ENCODE measurements at places on chromosomes 3 and 15.

GRCh38 chr3:171790898-171791691 lies 19.2 kb downstream of the PLD1 start:
- peak; percentile 68 for DNase-seq

DNA sequence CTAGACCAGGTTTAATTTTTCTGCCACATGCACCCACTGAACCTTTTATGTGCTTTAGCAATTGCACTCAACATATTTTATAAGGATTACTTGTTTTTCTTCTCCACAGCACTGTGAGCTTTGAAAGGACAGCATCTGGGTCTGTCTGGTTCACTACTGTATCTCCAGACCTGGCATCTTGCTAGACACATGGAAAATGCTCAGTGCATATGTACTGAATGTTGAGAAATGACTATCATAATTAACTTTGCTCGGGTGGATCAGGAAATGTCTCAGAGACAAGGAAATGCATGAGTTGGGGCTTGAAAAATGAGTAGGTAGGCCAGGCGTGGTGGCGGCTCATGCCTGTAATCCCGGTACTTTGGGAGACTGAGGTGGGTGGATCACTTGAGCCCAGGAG lies 40.2 kb downstream of the DOCK3 start:
- no peak for DNase-seq

- no peak for DNase-seq
These were observed 44.2 kb upstream of the ATG7 start for GRCh38 chr3:11228041-11228440.

DNA sequence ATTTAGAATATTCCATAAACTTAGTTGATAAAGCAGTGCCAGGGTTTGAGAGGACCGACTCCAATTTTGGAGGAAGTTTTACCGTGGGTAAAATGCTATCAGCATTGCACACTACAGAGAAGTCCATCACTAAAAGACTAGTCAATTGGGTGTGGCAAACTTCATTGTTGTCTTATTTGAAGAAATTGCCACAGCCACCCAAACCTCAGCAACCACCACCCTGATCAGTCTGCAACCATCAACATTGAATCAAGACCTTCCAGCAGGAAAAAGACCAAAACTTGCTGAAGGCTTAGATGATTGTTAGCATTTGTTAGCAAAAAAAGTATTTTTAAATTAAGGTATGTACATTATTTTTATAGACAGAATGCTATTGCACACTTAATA lies 60.5 kb downstream of the KLF13 start:
- DNase-seq, result no peak

- no peak for DNase-seq
These were observed 209.9 kb upstream of the CNTN3 start for GRCh38 chr3:74824366-74824765.

- DNase-seq, result no peak
These were observed 34.2 kb downstream of the MAGEF1 start for GRCh38 chr3:184677344-184678316.

DNA sequence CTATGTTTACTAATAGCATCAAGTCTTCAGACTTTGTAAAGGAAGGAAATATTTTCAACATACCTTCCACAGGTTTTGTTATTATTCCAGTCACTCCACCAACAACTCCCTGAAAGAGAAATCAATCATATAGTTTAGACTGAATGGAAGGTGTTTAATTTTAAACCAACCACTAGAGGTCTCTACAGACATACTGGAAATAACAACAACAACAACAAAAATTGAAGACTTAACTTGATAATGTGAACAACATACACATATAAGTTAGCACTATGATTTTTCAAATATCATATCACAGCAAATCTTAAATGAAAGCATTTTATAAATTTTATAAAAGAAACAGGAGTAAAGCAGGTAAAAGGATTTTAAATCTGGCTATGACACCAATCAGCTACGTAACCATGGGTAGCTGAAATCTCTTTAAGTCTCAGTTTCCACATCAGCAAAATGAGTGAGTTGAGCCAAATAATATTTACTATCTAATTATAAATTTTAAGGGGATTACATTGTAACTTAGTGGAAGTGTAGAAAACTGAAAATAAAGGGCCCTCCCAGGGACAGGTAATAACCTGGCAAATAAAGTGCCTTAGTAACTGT lies 188.2 kb downstream of the VPS13C start:
- peak; percentile 45 for DNase-seq

DNA sequence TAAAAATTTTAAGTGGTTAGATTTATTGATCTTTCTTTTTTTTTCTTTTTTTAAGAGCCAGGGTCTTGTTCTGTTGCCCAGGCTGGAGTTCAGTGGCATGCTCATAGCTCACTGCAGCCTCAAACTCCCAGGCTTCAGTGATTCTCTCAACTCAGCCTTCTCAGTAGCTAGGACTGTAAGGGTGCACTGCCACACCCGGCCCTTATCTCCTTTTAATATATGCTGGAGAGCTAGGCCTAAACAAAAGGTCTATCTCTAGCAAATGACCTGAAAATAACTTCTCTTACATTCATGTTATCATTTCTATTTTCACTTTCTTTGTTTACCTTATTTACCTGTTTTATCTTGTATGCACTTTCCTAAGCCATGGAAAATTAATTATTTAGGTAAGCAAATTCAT lies 35.2 kb upstream of the MELTF start:
- no peak for DNase-seq

- no peak for DNase-seq
These were observed 127.4 kb downstream of the TIGIT start for GRCh38 chr3:114421204-114421603.

- DNase-seq, result no peak
These were observed 7.4 kb upstream of the HGD start for GRCh38 chr3:120689395-120689794.

- peak; percentile 64 for DNase-seq
These were observed 4.1 kb downstream of the FBN1 start for GRCh38 chr15:48641416-48641815.

GRCh38 chr3:156795890-156796481 lies 30.2 kb upstream of the LEKR1 start:
- no peak for DNase-seq

DNA sequence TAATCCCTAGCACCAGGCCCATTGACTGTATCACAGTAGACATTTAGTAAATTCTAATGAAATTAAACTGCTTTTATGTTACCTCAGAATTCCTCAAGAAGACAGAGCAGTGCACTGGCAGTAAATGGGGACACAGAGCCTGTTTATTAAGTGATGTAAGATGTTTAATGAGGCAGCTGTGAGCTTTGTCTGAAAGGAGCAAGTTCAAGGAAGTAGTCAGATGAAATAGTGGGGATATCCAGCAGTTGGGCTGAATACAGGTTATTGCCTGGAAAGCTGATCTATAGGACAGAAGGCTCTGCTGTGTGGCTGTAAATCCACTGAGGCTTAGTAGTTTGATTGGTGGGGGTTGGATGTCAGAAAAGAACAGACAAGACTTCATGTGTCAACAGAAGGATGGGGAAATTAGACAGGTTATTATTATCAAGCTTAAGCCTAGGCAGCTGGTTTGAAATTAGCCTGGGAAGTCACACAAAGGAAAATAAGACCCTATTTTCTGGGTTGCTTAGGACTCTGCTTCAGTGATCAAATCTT lies 62.2 kb downstream of the PFN2 start:
- DNase-seq, result no peak

DNA sequence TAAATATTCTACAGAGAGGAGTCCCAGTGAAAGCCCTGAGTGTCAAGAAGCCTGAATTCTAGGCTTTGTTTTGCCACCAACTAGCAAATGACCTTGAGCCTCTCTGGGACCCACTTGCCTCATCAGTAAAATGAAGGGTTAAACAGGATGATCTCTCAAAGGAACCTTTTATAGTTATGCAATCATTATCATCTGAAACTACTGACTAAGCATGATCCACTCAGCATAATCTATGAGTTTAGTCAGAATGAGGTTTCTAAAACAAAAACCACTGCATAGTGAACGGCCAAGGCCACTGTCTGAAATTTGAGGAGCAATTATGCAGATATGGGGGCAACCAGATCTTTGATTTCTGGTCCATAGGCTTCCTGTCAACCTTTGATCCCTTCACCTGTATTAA lies 319.0 kb downstream of the MECOM start:
- DNase-seq, result peak; percentile 34

- peak; percentile 38 for DNase-seq
These were observed 45.7 kb downstream of the EHHADH start for GRCh38 chr3:185207931-185208746.

DNA sequence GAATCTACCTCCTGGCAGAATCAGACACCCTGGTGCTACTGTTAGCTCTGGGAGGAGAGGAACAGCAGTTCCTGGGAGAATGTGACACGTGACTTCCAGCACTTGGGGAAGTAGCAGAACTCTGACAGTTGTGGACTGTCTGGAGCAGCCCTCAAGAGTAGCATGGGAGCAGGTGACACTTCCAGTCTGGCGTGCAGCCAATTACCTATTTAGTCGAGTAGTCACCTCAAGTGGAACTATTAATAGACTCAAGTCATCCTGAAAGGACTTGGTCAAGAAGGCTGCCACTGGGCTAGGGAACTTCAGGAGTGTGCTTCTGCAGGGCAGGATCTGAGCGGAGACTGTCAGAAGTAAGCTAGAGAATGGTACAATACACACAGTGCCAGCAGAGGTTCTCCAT lies 62.3 kb downstream of the MTHFS start:
- no peak for DNase-seq

DNA sequence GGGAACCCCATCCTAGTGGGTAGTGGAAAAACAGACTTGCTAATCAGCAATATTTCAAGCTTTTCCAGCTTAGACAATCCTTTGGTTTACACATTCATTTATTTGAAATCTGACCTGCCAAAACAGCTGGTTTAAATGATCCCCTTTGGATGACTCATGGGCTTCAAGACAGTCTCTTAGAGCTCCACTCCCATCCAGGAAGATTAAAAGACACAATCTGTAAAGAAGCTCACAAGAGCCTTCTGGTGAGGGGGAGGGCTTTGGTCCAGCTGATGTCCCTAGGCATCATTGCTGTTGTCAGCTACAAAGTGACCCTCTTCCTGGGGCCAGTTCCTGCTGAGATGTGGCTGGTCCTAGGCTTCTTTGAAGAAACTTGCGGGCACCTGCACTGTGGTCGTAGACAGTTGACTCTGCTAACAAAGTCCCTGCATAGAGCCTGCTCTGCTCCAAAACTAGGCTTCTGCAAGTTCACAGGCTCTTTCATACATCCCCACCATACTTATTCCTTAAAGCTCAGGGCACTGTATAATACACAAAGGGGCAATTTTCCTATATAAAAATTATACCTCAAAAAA lies 73.7 kb downstream of the IGSF11 start:
- DNase-seq, result no peak

- DNase-seq, result no peak
These were observed 34.7 kb downstream of the SHC4 start for GRCh38 chr15:48928877-48929538.

GRCh38 chr3:11545186-11545851 lies 98.4 kb downstream of the VGLL4 start:
- no peak for DNase-seq

- peak; percentile 17 for DNase-seq
These were observed 36.0 kb downstream of the ADAMTS9 start for GRCh38 chr3:64651741-64652241.

DNA sequence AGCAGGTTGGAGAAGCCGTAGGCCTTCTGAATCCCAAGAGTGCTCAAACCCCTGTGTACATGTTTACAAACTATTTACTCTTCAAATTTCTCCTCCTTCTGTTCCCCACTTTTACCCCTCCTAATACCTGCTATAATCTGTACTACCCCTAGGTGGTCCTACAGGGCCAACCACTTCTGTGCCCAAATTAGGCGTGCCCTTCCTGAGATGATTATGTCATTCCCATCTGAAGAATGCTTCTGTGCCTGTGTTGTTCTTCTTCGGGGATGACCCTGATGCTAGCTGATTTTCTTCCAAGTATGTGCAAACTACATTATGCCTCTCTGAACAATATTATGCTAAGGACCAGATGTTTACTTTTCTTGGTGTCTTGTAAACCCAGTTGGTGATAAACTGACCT lies 20.5 kb downstream of the RBP2 start:
- DNase-seq, result no peak

DNA sequence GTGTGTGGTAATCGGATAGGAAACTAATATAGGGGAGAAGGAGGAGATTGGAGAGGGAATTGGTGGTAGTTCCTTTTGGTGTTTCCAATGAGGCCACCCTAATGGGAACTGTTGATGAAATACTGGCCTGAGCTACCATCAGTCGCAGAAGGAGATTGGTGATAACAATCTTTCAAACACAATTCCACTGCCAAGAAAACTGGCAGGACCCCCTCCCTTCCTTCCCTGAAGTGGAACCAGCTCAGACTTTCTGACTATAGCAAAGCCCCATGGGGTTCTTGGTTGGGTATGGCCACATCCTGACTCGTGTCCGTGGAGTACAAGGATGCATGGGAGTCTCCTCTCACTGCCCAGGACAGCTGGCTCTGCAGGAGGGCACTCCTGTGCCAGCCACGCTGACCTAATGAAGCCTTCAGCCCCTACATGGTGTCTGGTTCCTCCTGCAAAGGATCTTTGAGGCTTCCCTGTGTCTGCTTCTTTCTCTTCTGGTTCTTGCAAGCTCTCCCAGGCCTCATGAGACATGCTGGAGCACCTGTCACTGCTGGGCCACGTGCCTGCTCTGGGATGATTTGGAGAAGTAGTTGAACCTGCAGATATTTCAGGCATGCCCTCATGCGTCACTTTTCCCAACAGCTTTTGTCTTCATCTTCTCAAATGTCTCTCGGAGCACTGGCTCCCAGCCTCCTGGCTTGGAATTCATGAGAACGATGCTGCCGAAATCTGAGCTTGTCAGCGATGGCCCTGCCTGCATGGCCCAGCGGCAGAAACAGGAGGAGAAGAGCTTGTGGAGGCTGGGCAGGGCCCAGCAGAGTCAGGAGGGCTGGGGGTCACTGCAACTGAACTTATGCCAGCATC lies 90.0 kb upstream of the ADPGK start:
- DNase-seq, result no peak

DNA sequence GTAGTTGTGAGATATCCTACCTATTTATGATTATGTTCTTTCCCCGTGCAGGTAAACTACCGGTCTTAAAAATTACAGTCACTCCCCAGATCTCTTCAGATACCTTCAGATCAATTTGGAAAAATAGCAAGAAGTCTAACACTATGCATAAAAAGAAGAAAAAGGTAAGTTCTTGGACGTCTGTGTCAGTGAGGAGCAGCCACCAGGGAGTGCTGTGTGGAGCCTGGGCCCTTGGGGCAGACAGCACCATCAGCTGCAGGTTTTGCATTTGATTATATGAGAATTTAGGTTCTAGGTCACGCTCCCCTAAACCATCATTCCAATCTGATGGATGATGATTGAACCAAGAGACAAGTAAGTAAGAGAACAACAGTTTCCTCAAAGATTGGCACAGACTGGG lies 8.9 kb upstream of the RNF7 start:
- DNase-seq, result no peak

- no peak for DNase-seq
These were observed 3.3 kb upstream of the CCDC174 start for GRCh38 chr3:14647976-14648955.

All from cardiac fibroblast (primary cell).